ENCODE measurements at places on chromosomes 11 and 22. TPM values are rescaled to one million over a fixed set of nuclear protein-coding genes. Genes with fewer than 3 reads are reported as not detected.

GRCh38 chr22:24695561-24696511 is 78.7 kb downstream of the PIWIL3 start:
- DNase-seq = no peak

- no peak for DNase-seq
Measured at GRCh38 chr11:119809346-119809745, 80.3 kb upstream of the NECTIN1 start.

DNA sequence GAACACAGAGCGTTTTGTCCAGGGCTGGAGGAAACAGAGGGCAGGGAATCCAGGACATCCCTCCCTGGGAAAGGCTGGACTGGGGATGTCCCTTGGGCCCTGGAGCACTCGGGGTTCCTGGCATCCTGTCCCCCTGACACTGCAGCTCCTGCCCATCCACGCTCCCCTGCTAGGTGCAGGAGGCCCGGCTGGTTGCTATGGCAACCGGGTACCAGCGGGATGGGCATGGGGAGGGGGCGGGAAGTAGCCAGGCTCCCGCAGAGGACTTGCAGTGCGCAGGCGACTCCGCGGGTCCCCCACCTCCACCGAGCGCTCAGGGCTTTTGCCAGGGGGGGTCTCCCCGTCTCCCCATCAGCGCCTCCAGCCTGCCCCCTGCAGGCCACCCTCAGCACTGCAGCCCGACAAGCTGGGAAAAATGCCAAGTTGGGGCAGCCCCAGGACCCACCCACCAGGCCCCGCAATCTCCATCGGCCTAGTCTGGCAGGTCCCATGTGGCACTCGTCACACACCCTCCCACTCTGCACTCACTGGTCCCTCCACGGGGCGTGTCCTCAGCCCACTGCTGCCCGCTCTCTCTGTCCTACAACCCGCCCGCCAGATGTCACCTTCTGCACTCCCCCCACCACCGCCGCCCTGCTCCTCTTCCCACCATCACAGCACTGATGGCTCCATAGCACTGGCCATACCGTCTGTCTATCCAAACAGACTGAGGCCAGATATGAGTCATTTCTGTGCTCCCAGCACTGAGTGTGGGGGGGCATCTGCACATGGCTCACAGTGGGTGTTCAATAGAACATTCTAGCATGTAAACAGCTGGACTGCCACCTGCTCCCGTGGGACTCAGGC is 31.5 kb downstream of the KIAA0930 start:
- no peak for DNase-seq

- no peak for DNase-seq
Measured at GRCh38 chr11:26599425-26599824, 27.4 kb upstream of the MUC15 start.

- DNase-seq = no peak
Measured at GRCh38 chr11:75326439-75326810, 25.0 kb downstream of the ARRB1 start.

DNA sequence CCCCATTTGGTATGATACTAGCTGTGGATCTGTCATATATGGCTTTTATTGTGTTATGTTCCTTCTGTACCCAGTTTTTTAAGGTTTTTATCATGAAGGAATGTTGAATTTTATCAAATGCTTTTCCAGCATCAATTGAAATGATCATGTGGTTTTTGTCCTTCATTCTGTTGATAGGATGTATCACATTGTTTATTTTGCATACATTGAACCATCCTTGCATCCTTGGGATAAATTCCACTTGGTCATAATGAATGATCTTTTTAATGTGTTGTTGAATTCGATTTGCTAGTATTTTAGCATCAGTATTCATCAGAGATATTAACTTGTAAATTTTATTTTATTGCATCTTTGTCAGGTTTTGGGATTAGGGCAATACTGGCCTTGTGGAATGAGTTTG is 31.1 kb downstream of the TAF1D start:
- no peak for DNase-seq

GRCh38 chr22:43476341-43476740 is 64.5 kb downstream of the MPPED1 start:
- DNase-seq = no peak

GRCh38 chr11:43419460-43419859 is 60.7 kb downstream of the TTC17 start:
- DNase-seq = no peak

- DNase-seq = no peak
Measured at GRCh38 chr22:50277761-50278160, 7.6 kb upstream of the MAPK11 start.

GRCh38 chr11:115458877-115459276 is 45.3 kb downstream of the CADM1 start:
- no peak for DNase-seq

DNA sequence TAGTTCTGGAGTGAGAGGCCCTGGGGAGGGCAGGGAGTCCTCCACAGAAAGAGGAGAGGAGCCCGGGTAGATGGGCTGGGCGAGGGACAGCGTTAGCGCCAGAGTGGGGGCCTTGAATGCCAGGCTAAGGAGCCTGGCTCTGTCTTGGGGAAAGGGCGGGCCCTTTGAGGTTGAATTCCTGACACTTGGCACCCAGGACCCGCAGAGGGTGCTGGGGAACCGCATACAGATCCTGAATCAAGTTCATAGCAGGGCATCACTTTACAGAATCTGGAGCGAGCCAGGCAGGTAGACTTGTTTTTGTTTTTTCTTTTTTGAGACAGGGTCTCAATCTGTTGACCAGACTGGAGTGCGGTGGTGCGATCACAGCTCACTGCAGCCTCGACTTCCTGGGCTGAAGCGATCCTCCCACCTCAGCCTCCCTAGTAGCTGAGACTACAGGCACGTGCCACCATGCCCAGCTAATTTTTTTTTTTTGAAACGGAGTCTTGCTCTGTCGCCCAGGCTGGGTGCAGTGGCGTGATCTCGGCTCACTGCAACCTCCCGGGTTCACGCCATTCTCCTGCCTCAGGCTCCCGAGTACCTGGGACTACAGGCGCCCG is 6.1 kb downstream of the CARNS1 start:
- no peak for DNase-seq

- DNase-seq = no peak
Measured at GRCh38 chr22:31272522-31273446, 19.5 kb downstream of the PIK3IP1 start.

- DNase-seq = no peak
Measured at GRCh38 chr22:31218565-31219262, 6.6 kb downstream of the LIMK2 start.

DNA sequence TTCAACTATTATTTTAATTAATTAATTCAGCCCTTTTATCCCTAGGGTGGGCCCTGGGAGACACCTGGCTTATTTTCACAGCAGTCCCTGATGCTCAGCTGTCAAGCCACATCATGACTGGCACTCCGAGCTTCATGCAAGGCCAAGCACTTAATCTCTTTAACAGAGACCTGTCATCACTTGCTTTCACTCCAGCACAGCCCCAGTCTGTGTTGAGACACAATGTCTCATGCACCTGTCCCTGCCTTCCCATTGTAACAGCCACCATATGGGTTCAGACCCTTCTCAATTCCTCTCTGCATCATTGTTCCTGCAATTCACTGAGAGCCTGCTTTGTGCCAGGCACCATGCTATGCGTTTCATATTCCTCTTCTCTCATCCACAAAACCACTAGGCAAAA is 222.2 kb upstream of the TENM4 start:
- no peak for DNase-seq

Gene APOA1
- 1.1 TPM for total RNA-seq

Gene CDKN1C
- total RNA-seq = 78.6 TPM

Gene TP53I11
- total RNA-seq = 10.7 TPM

Gene FGF4
- not detected for total RNA-seq

Gene OR4A16
- not detected for total RNA-seq

Measured in urinary bladder (tissue), 4 donors.